ENCODE measurements at places on chromosomes 4 and X.

DNA sequence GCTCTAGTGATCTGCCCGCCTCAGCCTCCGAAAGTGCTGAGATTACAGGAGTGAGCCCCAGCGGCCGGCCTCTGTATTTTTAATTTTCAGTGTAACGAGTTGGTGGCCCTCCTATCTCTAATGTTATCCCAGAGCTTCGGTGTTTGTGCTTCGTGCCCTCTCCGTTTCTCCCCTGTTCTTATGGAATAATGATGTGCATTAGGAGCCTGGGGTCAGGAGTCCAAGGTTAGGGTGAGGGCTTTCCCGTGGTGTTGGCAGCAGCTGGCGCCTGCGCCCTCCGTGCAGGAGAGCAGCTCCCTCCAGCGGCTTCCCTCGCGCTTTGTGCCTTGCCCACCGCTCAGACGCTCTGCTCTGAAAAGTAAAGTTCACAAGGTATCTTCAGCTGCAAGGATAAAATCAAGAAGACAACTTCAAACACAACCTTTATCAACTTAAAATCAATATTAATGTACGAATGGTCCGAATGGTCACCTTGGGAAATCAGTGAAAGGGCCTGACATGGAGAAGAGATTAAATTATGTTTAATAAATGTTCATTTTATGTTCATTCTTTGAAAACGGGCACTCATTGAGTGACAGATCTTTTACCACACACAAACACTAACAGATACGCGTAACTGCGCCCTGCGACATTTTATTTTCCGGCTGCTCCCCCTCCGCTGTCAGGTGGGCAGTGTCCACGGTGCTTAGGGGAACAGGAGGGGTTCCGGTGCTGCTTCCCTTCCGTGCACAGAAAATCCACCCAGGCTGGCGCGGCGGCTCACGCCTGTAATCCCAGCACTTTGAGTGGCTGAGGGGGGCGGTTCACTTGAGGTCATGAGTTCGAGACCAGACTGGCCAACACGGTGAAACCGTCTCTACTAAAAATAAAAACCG, 62.4 kb downstream of the TRAPPC11 start:
- DNase-seq = peak; percentile 27

DNA sequence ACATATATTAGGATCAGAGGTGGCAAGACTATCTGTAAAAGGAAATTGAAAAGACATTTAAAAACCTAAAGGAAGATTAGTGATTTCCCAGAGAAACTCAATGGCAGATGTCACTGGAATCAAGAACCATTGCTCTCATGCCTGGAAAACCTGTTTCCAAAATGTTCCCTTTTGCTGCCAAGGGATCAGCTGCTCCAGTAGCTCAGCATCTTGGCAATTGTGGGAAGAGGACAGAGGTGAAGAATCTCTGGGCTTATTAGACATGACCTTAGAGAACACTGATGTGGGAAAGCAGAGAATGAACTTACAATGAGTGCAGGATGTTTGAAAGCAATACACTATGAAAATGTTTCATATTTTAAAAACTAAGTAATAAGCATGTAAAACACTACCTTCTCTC, 98.3 kb downstream of the SHROOM3 start:
- DNase-seq = no peak

DNA sequence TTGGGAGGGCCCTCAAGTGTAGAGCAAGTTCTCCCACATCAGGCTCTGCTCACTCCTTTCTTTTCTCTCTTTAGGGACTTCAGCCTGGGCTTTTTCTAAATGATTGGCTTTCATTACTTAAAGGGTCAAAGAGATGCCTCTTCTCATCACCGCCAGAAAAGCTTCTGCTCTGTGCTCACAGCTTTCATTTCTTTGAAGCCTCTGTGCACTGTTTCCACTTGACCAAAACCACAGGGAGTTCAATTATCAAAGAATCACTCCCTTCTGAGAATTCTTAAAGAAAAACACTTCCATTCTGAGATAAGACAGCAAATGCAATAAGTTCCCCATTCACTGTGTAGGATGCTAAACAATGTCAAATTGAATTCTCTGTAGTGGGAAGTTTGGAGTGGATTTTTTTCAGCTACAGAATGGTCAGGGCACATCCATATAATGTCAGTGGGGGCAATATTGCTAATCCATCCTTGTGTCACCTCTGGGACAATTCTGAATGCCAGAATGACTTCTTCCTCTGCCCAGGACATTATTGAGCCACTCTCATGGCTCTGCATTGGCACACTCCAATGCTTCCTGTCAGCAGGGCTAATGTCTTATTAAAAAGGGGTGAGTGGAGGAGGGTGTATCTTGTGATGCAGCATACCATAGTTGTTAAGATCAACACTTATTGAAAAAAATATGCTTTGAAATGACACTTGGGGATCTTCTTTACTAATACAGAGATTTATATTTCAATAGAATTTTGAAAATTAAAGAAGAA, 217.6 kb downstream of the SNCA start:
- no peak for DNase-seq

GRCh38 chr4:74152836-74153235, 5.1 kb upstream of the MTHFD2L start:
- no peak for DNase-seq

DNA sequence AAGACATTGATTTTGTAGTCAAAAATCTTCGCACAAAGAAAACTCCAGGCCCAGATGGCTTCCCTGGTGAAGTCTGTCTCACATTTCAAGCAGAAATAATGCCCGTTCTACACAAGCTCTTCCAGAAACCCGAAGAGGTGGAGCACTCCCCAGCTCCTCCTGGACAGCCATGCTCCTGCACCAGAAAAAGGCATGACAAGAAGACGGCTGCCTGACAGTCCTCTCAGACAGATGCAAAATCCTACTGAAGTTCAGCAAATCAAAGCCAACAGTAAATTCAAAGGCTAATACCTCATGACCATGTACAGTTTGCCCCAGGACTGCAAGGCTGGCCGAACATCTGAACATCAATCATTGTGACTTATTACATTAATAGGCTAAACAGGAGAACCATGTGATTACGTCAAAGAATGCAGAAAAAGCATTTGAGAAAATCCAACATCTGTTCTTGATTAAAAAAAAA, 30.8 kb upstream of the MXD4 start:
- DNase-seq = no peak

GRCh38 chr4:186780291-186781031, 56.8 kb upstream of the FAT1 start:
- DNase-seq = no peak

- DNase-seq = no peak
Observed at GRCh38 chr4:108544481-108544880, 75.9 kb upstream of the RPL34 start.

- no peak for DNase-seq
Observed at GRCh38 chrX:71955530-71956120, 45.0 kb downstream of the NHSL2 start.

DNA sequence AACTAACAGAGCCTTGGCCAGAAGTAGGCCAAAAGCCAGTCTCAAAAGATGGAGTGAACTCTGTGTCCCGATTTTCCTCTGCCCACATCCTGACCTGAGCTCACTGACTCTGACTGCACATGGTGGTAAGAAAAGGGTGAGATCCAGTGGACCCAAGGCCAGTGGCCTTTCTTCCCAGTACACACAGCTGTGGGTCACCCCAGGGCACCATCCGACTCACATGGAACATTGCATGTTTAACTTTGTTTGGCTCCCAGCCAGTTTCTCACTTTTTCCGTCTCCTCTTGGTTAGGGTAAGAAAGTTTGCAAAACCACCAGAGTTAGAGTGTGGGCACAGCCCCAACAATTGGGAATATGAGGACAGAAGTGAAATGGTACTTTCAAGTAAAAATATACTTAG, 69.8 kb downstream of the GAB1 start:
- no peak for DNase-seq

- DNase-seq = no peak
Observed at GRCh38 chr4:86302830-86303229, 57.0 kb downstream of the MAPK10 start.

DNA sequence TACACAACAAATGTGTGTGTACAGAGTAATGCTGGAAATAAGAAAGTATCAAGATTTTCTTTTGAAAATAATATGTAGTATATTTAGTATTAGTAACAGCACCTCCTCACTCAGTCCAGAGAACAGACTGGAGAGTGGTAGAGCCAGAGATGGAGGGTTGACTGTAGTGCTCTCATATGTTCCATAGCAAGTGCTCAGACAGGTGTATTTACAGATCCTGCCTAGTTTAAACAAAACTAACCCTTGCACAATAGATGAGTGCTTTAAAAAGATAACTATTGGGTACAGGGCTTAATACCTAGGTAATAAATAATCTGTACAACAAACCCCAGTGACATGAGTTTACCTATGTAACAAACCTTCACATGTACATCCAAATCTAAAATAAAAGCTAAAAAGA, 381.0 kb upstream of the EMCN start:
- DNase-seq = no peak

DNA sequence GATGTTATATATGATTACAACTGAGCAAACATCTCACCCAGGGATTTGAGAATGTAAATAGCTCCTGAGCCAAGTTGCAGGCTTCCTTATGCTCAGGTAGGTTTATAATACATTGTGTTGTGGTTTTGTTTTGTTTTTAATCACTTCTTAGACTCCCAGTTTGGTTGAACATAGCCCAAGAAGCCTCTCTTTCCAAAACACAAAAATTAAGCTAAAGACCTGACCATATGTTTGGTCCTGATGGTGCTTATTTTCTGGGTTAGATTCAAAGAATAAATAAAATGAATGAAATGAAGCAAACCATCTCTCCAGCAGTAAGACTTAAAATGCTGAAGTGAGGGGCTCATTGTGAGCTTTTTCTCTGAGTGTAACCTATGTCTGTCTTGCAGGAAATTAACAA, 93.5 kb downstream of the GRXCR1 start:
- no peak for DNase-seq

DNA sequence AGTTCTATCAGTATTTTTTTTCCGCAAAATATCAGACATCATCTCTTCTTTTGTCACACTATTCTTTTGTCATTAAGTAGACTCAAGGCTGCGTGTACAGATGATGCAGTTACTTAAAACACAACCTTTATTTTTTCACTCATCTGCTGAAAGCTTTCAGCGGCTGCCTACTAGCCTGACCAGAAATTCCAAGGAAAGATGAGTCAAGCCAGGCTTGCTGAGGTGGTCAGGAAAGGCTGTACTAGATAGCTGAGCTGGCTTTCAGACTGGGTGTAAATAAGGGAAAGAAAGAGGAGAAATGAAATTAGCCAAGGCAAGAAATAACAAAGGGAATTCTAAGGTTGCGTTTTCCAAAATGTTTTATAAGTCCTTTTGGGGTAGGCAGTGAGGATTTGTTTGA, 17.9 kb downstream of the STK26 start:
- no peak for DNase-seq

- DNase-seq = no peak
Observed at GRCh38 chr4:85696661-85697060, 221.7 kb downstream of the ARHGAP24 start.

DNA sequence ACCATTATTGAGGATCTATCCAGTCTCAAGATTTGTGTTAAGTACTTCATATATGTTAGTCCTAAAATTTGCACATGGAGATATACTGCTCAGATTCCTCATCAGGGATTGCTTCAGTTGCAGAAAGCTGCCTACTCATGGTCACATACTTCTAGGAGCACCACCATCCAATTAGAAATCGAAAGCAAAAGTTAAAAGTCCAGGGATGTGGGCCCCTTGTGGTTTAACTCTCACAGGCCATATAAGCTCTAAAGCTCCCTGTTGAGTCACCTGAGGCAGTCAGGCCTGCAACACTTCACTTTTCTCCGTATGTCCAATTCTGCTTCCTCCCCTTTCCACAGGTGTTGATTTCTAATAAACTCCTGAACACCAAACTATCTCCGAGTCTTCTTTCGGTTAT, 84.2 kb downstream of the CNOT6L start:
- DNase-seq = no peak

GRCh38 chr4:3059943-3060342, 14.4 kb downstream of the HTT-AS start:
- DNase-seq = no peak

DNA sequence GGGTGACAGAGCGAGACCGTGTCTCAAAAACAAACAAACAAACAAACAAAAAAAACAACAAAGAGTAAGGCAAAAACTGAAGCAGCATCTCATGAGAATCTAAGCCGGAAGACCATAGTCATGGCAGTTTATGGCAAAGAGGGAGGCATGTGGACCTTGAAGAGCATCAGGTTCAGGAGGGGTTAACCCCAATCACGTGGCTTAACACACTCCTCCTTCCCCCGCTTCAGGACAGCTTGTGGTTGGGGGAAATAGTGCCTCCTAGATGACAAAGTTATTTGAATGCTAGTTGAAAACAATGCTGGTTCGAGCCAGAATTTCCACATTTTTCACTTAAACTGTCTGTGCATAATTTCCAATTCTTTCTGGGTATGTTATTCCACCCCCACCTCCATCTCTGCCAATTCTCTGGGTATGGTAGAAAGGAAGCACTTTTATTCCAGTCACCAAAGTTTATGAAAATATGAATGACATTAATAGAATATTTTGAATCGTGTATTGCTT, 11.7 kb upstream of the MAP7D3 start:
- no peak for DNase-seq

- DNase-seq = peak; percentile 42
Observed at GRCh38 chr4:51895816-51896408, 53.0 kb downstream of the DCUN1D4 start.

DNA sequence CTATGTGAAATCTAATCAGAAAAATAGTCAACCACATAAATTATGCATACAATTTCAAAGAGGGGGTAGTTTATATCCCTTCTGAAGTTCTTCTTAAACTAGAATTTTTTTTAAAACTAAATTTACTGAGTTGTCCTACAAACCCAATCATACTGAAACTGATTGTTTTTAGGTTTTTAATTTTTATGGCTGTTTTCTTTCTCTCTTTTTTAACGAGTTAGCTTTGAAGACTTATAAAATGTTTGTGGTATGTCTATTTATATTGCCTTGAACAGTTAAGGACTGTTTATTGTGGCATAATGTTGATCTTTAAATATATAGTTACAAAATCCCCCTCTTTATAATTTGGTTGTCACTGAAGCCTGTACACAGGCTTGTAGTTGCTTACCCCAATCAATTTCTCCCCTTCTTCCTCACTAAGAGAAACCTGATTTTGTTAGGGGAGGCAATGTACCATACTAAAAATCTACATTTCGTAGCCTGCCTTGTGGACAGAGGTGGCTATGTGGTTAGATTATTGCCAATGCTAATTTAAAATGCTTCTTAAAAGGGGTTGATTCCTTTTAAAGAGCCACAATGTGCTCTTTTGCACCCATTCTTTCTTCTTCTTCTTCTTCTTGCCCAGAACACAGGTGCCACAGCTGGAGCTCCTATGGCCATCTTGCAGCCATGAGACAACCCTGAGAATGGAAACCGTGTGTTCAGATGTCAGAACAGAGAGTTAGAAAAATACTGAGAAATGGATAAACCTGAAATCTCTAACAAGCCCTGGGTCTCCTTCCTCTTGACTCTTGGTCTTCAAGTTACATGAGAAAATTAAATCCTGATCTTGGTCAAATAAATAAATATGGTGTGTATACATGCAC, 102.7 kb upstream of the ZNF827 start:
- no peak for DNase-seq

- no peak for DNase-seq
Observed at GRCh38 chrX:69987691-69988090, 62.0 kb downstream of the AWAT2 start.

DNA sequence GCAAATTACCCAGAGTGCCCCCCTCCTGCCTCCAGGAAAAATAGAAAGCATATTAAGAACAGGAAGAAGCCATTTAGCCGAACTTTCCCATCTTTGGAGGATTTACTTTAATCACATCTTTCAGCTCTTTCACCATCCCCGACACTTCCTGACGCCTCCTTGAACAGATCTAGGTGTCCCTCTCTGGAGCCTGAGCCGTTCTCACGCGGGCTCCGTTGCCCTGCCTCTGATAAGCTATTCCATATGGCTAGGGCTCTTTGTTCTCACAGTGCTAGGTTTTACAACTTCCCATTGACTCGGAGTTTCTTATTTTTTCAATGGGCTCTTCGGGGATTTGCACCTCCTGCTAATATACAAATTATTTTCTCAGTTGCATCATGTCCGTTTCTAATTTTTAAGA, 82.1 kb upstream of the GPC4 start:
- DNase-seq = no peak

Measured in effector memory CD8-positive, alpha-beta T cell (primary cell).